ENCODE measurements at places on chromosomes 13 and 19.
A peak's percentile ranks its signal among the peaks of the same experiment; 100 is the strongest.

DNA sequence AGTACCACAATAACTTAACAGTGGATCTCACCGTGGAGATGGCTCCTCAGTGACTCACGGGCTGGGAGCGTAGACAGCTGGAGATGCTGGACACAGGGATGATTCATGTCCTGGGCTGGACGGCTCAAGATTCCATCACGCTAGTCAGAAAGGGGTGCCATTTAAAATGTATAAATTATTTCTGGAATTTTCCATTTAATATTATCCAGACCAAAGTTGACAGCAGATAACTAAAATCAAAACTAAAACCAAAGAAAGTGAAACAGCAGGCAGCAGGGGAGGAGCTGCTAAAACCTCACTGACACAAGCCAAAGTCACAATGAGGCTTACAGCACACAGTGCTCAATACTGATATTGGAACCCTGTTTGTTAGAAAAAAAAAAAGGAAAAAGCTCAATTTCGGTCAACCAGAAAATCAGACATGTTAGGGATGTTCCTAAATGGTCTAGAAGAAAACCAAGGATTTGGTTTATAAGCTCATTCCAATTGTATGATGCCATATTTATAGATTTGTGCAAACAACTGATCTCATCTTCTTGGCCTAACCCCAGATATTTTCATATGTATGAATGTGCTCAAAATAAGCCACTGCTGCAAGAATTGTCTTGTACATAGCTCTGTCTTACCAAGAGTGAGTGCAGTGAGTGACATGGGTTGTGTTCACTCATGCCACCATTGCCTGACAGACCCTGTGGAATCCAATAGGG, 111.8 kb downstream of the SACS start:
- DNase-seq = no peak

DNA sequence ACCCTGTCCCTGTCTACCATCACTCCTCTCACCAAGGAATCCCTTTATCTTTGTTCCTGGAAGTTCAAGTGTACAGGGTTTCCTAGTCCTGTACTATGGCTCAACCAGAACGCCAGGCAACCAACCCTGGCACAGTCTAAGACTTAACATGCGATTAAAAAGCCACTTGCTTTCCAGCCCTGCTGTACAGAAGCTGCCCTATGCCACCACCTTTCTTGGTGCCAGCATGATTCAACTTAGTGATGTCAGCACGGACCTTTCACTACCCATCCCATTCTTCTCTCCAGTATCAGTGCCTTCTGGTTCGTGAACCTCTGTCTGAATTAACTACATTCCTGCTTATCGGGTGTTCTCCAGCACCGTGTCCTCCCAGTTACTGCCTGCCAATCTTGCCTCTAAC, 151.1 kb downstream of the KLF12 start:
- no peak for DNase-seq

- no peak for DNase-seq
Measured at GRCh38 chr13:97386801-97387484, 47.0 kb upstream of the RAP2A start.

- DNase-seq = no peak
Measured at GRCh38 chr19:40800997-40801377, 2.0 kb downstream of the EGLN2 start.

DNA sequence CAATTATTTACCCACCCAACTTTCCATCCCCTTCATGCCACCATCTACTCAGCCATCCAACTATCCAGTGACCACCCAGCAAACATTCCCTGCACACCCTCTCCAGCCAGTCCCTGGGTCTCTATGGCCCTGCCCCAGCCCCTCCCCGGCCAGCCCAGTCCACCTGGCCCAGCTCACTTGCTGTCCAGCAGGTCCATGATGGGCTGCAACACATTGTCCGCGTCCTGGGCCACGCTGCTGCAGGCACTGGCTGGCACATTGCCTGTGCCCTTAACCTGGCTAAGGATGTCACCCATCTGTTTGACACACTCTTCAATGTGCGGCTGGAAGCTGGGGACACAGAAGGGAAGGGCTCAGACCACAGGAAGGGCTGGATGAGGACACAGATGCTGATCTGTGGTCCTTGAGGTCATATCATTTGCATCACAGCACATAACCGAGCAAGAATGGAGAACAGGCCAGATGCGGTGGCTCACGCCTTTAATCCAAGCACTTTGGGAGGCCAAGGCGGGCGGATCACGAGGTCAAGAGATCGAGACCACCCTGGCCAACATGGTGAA, 61.6 kb downstream of the UNC13A start:
- no peak for DNase-seq

GRCh38 chr13:23578411-23579071, 8.3 kb downstream of the TNFRSF19 start:
- DNase-seq = peak; percentile 6

DNA sequence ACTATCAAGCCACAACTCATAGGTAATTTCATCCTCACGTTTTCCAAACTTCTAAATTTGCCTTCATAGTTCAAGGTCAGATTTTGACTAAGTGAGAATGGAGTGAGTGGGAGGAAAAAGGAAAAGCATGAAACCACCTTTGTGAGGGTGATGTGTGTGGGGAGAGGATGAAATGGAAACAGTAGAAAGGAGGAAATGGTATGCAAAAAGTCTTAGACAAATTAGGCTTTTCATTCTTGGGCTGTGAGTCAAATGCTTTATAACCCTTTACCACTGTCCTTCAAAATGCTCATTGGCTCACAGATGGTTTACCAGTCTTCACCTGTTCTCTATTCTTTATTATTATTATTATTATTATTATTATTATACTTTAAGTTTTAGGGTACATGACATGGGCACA, 127.2 kb downstream of the RAP2A start:
- DNase-seq = no peak

- DNase-seq = no peak
Measured at GRCh38 chr19:2271234-2272103, 10.5 kb downstream of the PEAK3 start.

DNA sequence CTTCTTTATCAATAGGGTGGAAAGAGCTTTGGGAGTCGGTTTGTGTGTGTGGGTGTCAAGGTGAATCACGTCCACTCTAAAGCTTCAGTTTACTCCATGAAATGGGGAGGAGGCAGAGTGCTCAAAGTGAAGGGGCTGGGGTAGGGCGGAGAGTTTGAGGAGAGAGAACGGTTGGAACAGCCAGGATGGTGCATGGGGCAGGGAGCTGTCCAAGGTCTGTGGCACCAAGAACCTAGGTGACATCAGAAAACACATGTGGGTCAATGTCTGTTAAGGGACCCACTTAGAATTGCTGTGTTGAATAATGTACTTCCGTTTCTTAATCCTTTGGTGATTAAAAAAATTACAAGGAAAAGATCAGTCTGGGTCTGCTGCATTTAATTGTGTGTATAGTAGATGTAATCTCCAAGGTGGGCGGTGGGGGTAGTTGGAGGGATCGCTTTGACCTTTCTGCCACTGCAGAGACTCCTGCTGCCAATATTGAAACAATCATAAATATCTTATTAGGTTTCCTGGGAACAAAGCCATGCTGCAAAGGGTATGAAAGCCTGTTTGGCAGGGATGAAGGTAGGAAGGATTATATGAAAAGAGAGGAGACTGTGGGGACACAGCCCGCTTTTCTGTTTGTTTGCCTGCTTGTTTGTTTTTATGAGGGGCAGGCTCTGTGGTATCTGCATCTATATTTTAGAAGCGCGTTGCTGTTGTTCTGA, 122.3 kb downstream of the ATP8A2 start:
- no peak for DNase-seq

DNA sequence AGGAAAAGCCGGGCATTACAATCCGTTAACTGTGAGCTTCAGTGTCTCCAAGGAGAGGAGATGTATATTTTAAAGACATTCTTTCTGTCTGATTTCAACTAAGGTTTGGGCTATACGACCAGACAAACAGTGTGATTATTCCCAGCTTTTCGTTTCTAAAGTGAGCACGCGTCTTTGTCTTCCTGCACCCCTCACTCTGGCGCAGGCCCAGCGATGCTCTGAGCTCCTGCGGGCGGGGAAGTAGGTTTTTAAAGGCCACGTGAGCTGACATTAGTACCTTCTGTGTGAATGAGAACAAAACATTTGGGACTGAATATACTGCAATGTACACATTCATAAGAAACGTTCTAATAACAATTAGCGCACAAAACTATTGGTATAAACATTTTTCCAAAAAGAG, 15.3 kb upstream of the RANBP3 start:
- no peak for DNase-seq

DNA sequence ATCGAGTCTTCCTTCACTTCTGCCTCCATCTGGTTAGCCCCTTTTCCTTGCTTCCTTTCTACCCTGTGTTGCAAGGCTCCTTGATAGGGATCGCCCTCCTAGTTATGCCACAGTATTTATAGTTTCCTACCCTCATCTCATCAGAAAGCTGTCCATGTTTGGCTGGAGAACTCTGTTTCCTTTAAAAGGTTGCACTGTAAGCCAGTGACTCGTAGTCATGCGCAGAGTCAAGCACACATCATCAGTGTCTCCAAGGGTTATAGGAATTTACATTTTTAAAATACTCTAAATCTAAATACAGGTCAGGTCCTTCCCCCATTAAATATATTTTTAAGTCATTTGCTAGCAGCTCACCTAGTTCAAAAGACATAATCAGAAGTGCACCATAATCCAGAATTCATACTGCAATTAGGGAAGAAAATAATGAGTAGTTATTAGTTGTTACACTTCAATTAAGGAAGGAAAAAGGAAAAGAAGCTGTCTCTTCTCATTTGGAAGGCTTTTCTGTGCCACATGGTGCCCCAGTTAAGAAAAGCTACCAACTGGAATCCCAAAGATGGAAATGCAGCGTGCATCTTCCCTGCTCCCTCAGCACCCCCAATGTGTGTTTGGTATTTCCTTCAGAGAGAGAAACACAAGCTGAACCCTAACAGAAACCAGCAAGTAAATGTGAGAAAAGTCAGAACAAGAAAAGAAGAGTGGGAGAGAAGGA, 81.0 kb downstream of the GPR12 start:
- no peak for DNase-seq

DNA sequence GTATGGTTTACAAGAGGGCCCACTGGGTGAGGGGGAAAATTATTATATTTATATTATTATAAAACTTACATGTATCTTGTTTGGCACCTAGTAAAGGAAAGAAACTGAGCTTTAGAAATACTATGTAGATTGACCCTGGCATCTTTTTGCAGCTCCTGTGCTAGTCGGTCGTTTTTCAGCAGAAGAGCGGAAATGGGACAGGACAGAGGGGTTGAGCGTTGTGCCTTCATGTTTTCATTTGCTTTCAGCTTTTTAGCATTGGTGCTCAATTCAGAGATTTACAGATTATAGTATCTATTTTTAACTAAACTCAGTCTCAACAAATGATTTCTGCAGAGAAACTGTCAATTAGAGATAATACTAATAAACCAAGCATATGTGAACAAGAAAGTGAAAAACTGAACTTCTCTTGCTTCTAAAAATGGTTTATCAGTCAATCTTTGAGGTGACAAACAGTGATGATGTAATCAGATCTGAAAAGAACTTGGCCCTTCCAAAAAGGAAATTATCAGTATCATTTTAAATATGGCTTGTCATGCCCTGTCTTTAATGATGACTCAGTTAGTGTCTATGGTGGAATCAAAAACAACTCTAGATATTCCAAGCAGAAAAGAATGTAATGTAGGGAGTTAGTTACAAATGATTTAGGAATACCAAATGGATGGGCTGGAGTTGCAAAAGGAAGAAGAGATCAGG, 56.9 kb upstream of the KCTD4 start:
- no peak for DNase-seq

- no peak for DNase-seq
Measured at GRCh38 chr19:10952809-10953208, 8.0 kb upstream of the SMARCA4 start.

DNA sequence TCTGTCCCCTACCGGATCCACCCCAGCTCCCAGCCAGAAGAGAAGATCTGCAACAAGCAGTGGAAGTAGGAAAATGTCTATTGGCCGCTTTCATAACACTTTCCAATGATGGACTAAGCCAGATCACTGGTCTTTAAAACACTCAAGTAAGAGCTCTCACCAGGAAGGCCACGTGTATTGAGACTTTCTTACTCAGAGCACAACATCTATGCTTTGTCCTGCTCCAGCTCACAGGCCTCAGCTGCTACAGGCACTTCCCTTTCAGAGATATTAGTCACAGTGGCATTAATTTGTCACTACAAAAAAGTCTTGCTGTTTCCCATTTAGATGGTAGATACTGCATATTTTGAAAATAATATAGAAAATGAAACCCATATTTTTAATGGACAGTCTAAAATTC, 164.2 kb downstream of the ABCC4 start:
- no peak for DNase-seq

GRCh38 chr13:25699056-25699455, 327.3 kb downstream of the ATP8A2 start:
- DNase-seq = no peak

DNA sequence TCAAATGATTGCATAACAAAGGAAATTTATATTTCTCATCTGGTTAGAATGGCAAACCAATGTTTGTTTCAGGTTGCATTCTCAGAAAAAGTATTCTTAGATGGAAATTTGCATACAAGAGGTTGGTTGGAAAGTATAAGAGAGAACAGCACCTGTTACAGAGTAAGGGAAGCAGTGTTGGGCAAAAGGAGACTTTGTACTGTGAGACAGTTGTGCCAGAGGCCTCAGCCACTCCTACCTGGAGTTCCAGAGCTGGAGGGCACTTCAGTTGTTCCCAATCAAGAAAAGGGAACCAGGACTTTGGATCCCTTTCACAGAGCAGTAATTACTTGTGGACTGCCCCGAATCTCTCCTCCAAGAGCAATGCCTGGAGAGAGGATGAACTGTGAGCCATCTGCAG, 81.8 kb downstream of the SPRY2 start:
- no peak for DNase-seq

GRCh38 chr13:94327318-94327717, 152.2 kb downstream of the DCT start:
- DNase-seq = no peak

GRCh38 chr13:51549050-51549449, 35.2 kb upstream of the WDFY2 start:
- DNase-seq = no peak

DNA sequence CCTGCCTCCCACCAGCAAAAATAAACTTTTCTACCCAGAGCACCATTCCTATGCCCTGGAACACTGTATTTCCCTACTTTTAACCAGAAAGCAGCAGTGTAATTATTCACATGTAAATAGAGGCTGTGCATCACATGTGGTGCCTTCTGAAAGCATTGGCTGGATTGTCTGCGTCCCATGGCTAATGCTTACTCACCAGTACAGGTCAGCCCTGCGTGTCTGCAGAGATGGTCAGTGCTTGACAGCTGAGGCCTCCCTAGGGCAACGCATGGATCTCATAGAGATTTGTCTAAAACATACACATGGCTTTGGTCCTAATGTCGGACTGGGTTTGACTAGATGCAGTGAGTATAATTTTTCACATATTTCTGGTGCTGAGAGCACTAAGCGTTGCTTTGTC, 64.2 kb downstream of the DPY19L3 start:
- DNase-seq = no peak

DNA sequence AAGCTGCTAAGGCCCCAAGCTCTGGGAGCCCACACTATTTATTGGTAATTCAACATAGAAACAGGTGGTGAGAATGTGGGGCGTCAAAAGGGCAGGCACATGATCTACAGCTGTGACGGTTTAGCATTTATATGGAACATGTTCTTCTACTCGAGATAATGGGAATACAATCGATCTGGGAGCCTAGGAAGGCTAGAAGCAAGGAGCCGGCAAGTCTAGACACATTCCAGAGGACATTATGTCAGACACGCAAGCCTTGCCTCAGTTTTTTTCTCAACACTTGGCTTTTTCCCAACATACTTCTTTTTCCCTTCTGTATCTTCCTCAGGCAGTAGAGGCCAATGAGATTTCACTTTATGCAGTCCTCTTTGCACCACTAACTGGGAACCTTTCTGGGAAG, 315.7 kb upstream of the SLITRK5 start:
- DNase-seq = no peak

GRCh38 chr19:41205995-41206394, 13.0 kb downstream of the CYP2S1 start:
- no peak for DNase-seq

Measured in stimulated activated CD8-positive, alpha-beta memory T cell treated with anti-CD3 and anti-CD28 coated beads, Interleukin-7, amount 100 ng/mL, for 4 hours (primary cell).